Activated T-cell treated with anti-CD3 and anti-CD28 coated beads, Interleukin-2, amount 50 U/mL, for 4 hours (primary cell): ENCODE measurements at places on chromosomes 3 and 15. TPM values are rescaled to one million over a fixed set of nuclear protein-coding genes. Genes with fewer than 3 reads are reported as not detected.

- no peak for DNase-seq
Observed at GRCh38 chr3:148420242-148420641, 277.5 kb upstream of the AGTR1 start.

GRCh38 chr3:192514754-192515663, 212.3 kb downstream of the FGF12 start:
- DNase-seq: no peak

The ZBED2 gene
- 180 TPM for total RNA-seq

The XCR1 gene
- not detected for total RNA-seq
